ENCODE measurements at places on chromosomes 4 and X.

DNA sequence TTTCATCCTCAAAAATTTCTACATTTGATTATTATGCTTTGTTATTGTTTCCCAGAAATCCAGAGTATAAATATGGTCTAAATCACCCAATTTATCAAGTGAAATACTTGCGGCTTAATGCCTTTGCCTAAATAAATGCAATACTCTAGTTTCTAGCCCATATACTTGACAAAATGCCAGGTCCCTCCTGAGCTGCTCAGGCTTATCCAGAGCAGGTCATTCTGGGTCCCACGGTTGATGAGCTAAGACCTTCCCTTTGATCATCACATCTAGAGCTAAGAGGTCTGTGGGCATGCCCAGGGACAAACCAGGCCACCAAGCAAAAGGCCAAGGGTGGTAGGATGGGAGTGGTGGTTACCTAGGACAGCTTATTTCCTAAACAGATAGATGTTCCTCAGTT lies 180.1 kb downstream of the SMIM20 start:
- DNase-seq, result no peak

DNA sequence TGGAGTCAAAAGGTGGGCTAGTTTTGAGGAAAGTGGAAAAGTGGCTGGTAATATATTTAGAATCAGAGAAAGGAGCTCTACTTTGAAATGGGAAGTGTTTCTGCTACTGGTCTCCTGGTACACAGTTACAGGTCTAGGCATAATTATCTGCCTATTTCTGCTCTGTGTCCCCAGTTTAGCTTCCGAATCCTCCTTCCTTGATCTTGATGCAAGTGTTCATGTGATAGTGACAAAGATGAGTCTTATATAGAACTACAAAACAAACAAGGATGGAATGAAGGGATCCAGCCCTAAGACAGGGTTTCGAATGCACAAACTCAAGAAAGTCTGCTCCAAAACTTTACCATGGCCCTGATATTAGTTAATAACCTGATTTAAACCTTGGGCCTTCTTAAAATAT lies 580.2 kb downstream of the INPP4B start:
- peak; percentile 11 for DNase-seq

DNA sequence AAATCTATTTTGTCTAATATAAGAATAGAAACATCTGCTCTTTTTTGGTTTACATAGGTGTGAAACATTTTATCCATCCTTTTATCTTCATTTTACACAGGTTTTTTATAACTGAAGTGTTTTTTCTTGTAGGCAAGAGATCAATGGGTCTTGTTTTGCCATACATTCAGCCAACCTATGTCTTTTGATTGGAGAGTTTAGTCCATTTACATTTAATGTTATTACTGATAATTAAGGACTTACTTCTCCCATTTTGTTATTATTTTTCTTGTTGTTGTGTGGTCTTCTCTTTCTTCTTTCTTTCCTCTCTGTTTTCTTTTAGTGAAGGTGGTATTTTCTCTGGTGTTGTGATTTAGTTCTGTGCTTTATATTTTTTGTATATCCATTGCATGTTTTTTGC lies 785.3 kb downstream of the ARAP2 start:
- DNase-seq, result no peak

- no peak for DNase-seq
These were observed 18.3 kb upstream of the RPS6KA3 start for GRCh38 chrX:20284992-20285391.

- DNase-seq, result no peak
These were observed 51.6 kb upstream of the ELOVL6 start for GRCh38 chr4:110250023-110250387.

Measured in astrocyte of the hippocampus (primary cell).